ENCODE measurements at places on chromosomes 1 and 21.

GRCh38 chr1:201104141-201104540 is 8.1 kb downstream of the CACNA1S start:
- DNase-seq: no peak

- DNase-seq: peak; percentile 40
These were observed 40.1 kb downstream of the AHDC1 start for GRCh38 chr1:27563591-27564471.

DNA sequence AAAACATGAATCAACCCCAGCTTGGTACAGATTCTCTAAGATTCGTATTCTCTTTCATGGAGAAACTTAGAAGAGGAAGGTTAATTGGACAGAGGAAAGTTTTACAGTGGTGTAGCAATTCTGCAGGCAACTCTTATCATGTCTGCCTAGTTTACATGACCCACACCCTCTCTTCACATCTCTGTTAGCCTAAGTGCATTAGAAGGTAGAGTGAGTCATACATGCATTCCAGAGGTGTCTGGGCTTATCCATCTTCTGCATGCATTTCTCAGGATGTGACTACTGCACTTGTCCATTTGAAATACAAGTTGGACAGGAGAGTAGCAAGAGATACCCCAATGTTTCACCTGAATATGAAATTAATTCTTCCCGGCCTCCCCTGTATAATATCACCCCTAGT is 578.4 kb upstream of the NCAM2 start:
- DNase-seq: no peak

- no peak for DNase-seq
These were observed 299.2 kb downstream of the GPATCH2 start for GRCh38 chr1:217331698-217332097.

DNA sequence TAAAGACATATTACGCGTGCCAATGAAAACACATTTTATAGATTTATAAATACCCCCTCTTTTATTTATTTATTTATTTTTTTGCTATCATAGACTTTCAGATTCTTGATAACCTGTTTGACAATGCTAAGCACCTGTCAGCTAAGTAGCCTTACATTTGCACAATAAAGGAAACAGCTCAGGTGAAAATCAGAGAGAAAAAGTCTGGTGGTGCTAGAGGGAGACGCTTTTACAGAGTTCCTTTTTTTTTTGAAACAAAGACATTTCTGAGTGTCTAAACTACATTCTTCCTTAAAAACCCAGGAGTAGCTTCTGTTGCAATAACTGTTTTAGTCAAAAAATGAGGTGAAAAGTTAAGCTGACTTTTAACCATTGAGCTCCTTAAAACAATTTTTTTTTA is 1611.6 kb downstream of the NCAM2 start:
- no peak for DNase-seq

GRCh38 chr1:229973297-229973612 is 93.8 kb upstream of the GALNT2 start:
- DNase-seq: no peak

DNA sequence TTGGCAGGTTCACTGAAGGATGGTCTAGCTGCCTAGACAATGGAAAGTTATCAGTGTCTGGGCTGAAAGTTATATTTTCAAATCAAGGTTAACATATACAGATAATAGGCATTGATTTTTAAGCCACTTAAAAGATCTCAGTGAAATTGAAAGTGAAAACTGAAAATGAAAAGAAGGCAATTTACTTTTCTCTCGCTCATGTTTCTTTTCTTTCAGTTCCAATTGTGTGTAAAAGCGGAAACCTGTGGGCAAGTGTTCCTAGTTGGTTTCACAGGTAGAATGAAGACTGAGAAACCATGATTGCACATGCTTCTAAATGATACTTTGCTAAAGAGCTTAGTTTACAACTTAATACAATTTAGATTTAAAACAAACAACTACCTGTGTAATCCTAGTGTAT is 383.7 kb downstream of the ZP4 start:
- no peak for DNase-seq

DNA sequence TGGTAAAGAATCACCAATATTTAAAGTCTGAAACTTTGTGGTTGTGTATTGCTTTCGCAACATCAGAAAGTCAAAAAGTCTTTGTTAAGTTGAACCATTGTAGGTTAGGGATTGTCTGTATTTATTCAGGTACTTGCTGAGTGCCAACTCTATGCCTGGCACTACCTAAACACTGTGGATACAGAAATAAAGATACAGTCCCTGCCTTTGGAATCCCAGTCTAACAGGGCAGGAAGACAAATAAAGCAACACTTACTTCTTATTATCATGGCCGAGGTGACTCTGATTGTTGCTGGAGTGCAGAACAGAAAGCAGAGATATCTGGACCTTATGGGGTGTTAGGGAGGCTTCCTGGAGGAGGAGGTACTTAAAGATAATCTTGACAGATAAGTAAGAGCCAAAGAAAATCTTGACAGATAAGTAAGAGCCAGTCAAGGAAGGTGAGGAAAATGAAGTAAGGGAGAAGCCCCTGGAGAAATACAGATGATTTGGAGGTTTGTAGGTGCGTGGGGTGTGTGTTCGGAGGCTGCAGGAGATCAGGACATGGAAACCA is 11.8 kb upstream of the S100A10 start:
- no peak for DNase-seq

DNA sequence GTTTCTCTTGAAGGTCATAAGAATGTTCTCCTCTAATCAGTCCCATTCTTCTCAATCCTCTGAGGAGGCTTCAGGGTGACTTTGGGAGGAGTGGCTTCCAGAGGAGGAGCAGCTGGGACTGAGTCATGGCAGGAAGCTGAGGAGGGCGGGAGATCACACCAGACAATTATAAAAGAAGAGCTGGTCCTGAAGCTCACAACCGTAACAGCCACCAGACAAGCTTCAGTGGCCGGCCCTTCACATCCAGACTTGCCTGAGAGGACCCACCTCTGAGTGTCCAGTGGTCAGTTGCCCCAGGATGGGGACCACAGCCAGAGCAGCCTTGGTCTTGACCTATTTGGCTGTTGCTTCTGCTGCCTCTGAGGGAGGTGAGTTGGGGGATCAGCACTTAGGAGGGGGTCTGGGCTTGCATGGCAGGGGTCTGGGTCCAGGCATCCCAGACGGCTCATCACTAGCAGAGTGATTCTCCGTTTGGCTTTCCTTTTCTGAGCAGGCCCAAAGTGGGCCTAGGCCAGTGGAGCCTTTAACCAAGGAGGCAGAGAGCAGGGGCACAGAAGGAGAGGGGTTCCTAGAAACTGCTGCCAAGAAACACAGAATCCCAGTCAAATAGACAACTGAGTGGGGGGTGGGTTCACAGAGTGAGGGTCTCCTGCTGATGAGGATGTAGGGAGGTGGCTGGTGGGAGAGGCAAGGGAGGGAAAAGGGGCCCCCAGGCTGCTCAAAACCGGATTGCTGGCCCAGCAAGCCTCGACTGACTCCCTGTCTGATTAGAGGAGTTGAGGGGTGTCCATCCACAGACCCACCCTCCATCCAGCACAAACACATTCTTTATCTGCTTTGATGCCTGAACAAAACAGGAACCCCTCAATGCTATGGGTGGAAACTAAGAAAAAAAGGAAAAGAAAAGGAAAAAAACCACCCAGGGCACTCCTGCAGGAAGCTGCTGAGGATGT is at the start of gene ECM1:
ECM1 (plus strand) TSS at position 198 of the 953 bp plus-strand sequence; CDS start at position 299, 101 bp downstream.
- peak; percentile 86 for DNase-seq

GRCh38 chr1:221923929-221924598 is 182.2 kb upstream of the DUSP10 start:
- no peak for DNase-seq

All from choroid plexus epithelial cell (primary cell).